ENCODE measurements at places on chromosomes 4 and X.
A peak's percentile ranks its signal among the peaks of the same experiment; 100 is the strongest.

- no peak for DNase-seq
Measured at GRCh38 chrX:11609109-11609508, 56.6 kb downstream of the ARHGAP6 start.

- DNase-seq, result peak; percentile 18
Measured at GRCh38 chr4:36551697-36552214, 270.3 kb downstream of the DTHD1 start.

GRCh38 chrX:153421856-153422255 lies 10.6 kb downstream of the ZFP92 start:
- DNase-seq, result no peak

DNA sequence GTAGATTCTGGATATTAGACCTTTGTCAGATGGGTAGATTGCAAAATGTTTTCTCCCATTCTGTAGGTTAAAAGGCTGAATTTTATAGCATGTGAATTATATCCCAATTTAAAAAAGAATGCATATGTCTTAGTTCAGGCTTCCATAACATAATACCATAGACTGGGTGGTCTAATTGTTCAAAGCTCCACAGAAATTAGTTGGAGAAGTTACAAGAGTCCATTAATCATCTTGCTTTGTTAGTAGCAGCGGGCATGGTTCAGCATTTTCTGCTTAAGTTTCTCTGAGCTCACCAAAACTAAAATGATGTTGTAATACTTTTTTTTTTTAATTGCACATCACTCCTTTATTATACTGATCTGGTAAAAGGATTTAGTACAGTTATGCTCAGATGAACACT lies 1.8 kb downstream of the PGAM4 start:
- no peak for DNase-seq

- no peak for DNase-seq
Measured at GRCh38 chr4:76723924-76724323, 174.0 kb downstream of the SOWAHB start.

DNA sequence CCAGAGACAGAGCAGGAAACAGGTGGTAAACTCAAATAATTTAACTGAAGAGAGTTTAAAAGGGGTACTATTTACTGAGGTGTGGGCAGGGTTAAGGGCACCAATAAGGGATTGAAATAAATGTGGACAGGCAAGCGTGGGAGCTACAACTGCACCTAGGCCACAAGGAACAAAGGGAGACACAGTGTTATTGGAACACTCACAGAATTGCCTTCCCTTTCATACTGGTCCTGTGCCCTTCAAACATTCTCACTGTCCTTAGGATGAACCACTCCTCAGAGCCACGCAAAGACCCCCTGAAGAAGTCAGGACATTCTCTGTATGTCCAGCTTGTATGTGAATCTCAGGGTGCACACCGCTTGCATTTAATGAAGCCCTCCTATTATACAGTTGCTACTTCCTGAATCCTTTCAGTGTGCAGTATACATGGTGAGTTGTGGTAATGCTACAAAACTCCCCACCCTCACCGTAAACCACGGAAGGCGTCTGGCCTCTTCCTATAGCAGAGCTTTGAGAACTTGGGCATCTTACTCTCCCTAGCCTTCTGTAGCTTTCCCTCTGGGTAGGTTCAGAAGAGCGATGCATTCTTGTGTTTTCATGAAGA lies 9.6 kb upstream of the MRPL1 start:
- peak; percentile 78 for DNase-seq

Measured in T-helper 2 cell treated with Interferon-gamma antibody and Interleukin-4, amounts not matched to agents 5 μg/mL and 100 μg/mL, for 36 hours (primary cell).